ENCODE measurements at places on chromosomes 5 and 9.

GRCh38 chr5:149371296-149371962 is 7.7 kb downstream of the IL17B start:
- DNase-seq, result peak; percentile 64
- no peak overlapping the region for H3K27ac ChIP-seq
- H3K27me3 ChIP-seq, result no peaks in the 10 kb centered on the region
- no peaks in the 10 kb centered on the region for H3K36me3 ChIP-seq

DNA sequence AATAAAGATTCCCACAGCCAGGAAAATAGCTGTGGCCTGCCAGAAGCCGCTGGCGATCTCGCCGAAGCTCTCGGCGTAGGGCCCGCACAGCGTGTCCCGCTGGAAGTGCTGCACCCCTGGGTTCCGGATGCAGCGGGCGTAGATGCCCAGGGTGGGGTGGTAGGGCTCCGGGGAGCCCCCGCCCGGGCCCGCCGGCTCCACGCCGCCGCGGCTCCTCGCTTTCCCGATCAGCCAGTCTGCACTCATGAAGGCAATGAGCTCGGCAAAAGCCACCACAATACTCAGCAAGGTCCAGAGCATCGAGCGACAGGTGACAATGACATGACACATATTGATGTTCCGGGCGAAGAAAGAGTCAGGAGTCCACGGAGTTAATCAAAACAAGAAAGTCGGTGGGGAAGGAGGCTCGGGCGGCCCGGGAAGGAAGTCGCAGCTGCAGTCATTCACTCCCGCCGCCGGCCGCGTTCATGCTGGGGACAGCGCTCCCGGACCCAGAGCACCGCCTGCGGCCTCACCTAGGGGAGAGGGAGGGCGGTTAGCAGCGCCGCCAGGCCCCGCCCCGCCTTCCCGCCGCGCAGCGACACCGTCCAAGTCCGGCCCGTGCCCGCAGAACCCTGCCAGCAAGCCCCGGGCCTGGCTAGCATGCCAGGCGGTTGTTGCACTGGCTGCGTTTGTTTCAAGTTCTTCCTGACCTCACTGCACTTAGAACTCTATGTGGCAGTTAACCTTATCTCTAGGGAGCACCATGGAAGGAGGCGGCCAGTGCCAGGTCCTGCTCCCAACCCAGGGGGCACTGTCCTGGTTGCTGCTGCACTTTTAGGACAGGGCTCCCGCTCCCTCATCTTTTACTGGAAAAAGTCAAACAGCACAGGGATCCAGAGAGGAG is 138.4 kb downstream of the LHFPL2 start:
- H3K27me3 ChIP-seq, result no peaks in the 10 kb centered on the region
- no peaks in the 10 kb centered on the region for H3K4me1 ChIP-seq
- H3K36me3 ChIP-seq, result no peaks in the 10 kb centered on the region
- no peak overlapping the region for H3K4me3 ChIP-seq

DNA sequence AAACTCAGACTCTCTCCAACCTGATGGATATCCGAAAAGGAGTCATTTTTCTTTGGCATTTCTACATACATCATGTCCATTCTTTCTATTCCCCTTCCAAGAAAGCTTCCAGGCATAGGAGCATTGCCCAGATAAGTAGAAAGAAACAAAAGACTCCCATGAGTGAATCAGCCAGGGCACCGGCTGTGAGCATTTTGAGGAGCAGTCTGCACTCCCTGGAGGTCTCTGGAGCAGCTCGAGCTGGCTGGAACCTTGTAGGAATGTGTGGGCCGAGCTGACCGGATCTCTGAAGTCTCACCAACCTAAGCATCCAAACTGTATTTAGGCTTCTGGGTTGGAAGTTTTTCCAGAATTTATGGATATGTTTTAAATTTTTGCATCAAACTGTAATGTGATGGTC is 161.4 kb upstream of the TRPC7 start:
- H3K27ac ChIP-seq, result no peak overlapping the region
- no peak for DNase-seq
- no peaks in the 10 kb centered on the region for H3K4me1 ChIP-seq
- H3K4me3 ChIP-seq, result no peak overlapping the region
- H3K36me3 ChIP-seq, result no peaks in the 10 kb centered on the region
- H3K27me3 ChIP-seq, result peaks cover 30% of the 10 kb centered on the region

- H3K4me1 ChIP-seq, result no peaks in the 10 kb centered on the region
- H3K27me3 ChIP-seq, result no peaks in the 10 kb centered on the region
- no peak overlapping the region for H3K27ac ChIP-seq
- no peak overlapping the region for H3K4me3 ChIP-seq
Observed at GRCh38 chr9:16180546-16180945, 627.7 kb downstream of the CCDC171 start.
